ENCODE measurements at places on chromosomes 5 and 9.

DNA sequence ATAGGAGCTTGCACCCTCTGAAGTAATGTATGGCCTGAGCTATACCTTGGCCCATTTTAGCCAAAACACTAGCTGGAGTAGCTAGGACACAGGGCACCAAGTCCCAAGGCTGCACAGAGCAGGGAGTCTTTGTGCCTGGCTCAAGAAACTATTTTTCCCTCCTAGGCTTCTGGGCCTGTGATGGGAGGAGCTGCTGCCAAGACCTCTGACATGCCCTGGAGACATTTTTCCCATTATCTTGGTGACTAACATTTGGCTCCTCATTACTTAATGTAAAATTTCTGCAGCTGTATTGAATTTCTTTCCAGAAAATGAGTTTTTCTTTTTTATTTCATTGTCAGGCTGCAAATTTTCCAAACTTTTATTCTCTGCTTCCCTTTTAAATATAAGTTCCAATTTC, 1099.2 kb downstream of the CDH18 start:
- no peak for DNase-seq

- DNase-seq: no peak
Observed at GRCh38 chr5:62581836-62582597, 3.4 kb downstream of the LRRC70 start.

GRCh38 chr9:1303932-1304331, 253.8 kb downstream of the DMRT2 start:
- DNase-seq: no peak

- no peak for DNase-seq
Observed at GRCh38 chr5:128681764-128682592, 143.9 kb upstream of the FBN2 start.

DNA sequence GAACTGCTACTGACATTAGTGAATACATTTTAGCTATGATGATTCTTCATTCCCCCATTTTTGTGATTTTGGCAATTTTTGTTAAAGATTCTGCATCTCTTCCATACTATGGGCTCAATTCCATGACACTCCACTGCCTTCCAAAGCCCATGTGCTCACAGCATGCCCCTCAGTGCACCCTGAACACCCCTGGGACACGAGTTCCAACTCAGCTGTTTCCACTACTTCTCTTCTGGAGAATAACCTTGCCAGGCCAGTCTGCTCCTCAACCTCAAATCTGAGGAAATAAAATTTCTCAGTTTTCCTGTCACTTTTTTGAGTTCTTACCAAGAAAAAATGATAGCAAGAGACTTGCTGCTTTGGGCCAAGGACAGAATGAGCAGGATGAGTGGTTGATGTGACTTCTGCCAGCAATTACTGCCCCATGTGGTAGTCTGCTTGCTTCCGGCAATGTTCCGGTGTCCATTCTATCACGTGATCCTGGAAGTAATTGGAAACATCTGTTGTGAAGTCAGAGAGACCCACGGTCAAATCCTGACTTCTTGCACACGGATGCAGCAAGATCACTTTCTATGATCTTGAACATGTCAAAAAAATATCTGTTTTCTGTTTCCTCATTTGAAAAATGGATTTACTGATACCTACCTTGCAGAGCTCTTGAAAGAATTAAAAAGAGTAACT, 58.3 kb downstream of the EGFLAM start:
- no peak for DNase-seq

DNA sequence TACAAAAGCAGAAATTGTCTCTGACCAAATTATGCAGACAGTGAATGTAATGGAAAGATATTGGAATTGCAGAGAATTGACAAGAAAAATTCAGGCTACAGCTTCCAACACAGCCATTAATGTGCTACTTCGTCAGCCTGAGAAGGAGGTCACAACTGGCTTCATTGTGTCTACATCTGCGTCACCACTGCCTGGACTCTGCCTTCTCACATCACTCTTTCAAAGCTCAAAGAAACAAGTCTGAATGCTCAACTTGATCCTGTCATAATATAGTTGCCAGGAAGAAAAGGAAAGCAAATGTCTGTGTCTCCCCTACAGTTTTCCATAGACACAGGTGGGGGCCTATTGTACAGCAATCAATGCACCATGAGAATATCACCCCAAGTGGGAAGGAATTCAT, 806.5 kb upstream of the CDH10 start:
- no peak for DNase-seq

- no peak for DNase-seq
Observed at GRCh38 chr5:72661405-72661804, 154.2 kb upstream of the ZNF366 start.

DNA sequence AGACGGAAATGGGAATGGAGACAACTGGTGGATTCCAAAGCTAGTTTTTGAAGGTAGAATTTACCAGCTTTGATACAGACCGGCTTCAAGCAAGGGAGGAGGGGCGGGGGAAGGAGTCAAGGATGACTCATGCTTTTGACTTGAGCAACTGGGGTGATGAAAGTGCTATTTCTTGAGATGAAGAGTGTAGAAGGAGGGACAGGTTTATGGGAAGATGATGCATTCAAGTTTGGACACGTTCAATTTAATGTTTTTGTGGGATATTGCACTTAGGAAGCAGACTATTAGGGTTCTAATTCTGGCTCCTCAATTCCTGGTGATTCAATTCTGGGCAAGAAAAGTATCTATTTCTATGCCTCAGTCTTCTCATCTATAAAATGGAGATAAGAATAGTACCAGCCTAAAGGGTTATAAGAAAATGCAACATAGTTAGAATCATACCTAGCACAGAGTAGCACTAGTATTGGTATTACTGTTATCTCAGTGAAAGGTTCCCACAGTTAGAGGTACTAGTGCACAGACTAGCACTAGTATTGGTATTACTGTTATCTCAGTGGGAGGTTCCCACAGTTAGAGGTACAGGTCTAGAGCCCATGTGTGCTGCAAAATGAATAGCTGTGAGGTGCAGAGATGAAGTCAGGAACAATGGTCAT, 4.6 kb downstream of the NIPAL4 start:
- no peak for DNase-seq

GRCh38 chr9:77599492-77599891, 48.6 kb downstream of the GNA14 start:
- DNase-seq: no peak

DNA sequence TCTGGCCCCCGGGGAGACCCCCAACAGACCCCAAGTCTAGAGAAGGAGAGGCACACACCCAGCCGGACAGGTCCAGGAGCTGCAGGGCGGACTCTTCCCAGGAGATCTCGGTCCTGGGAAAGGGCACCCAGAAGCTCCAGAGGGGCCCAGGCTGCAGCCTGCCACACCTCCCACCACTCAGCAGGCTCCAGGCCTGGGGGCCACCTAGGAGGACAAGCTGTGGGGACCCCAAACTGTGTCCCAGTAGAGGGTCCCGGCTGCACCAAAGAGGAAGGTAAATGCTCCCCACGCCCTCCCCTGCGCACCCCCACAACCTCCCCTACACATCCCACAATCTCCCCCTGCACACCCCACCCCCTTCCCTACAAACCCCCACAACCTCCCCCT, 48.5 kb downstream of the PLEKHG4B start:
- DNase-seq: no peak

- no peak for DNase-seq
Observed at GRCh38 chr5:142840575-142840974, 70.4 kb downstream of the ARHGAP26 start.

DNA sequence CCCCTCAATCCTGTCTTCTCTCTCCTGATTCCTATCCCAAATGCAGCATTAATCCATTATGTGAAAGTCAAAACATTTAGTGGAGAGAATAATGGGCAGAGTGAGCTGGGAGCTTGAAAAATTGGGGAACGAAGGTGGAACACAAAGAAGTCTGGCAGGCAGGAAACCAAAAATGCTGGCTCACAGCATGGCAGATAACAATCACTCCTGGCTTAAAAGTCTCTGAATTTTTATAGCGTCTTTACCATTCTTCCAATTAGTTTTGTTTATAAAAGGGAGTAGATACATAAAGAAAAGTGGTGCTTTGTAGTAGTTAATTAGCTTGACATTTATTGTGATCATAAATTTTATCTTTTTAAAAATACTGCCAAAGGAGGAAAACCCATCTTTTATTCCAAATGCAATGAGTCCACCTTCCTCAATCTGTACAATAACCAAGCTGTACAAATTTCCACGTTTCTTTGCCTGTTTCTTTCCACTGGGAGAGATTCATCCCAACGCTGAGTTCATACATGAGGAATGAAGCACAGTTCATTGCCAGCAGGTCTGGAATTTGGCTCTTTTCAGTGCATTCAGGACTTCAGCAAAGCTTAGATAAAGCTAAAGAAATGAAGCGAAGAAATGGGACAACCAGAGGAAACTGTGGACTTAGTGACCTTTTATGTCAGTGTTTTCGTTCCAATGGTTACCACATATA, 174.7 kb downstream of the HMHB1 start:
- DNase-seq: no peak

DNA sequence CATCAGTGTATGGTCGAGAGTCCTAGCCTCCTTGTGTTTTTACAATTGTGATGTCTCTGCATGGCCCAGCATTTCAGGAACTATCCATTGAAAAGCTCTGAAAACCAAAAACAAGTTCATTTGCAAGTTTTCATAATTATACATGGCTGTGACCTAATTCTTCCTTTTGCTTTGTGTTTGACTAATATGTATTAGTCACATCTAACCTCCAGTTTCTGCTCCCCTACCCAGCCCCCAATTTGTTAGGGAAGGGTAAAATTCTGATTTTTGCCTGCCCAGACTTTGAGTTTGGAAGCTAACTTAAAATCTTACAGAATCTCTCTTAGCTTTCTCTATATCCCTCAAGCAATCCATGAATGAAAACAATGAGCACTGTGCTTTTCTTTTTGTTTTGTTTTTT, 128.2 kb upstream of the SEMA6A start:
- DNase-seq: no peak
